Mesenchymal stem cell (in vitro differentiated cells and primary cell): ENCODE measurements at places on chromosomes 16 and 17.

- H3K27ac ChIP-seq: no peak overlapping the region
- peaks cover 56% of the 10 kb centered on the region for H3K27me3 ChIP-seq
- H3K4me1 ChIP-seq: no peaks in the 10 kb centered on the region
- H3K36me3 ChIP-seq: no peaks in the 10 kb centered on the region
- no peak overlapping the region for H3K4me3 ChIP-seq
- no peak for DNase-seq
Observed at GRCh38 chr17:79223471-79223870, 148.8 kb downstream of the ENGASE start.

GRCh38 chr17:57874434-57875289 lies 24.8 kb upstream of the MRPS23 start:
- peaks cover 58% of the 10 kb centered on the region for H3K4me1 ChIP-seq
- H3K27ac ChIP-seq: peak overlapping the region; percentile 99
- peak; percentile 97 for DNase-seq
- H3K36me3 ChIP-seq: peaks cover 65% of the 10 kb centered on the region

DNA sequence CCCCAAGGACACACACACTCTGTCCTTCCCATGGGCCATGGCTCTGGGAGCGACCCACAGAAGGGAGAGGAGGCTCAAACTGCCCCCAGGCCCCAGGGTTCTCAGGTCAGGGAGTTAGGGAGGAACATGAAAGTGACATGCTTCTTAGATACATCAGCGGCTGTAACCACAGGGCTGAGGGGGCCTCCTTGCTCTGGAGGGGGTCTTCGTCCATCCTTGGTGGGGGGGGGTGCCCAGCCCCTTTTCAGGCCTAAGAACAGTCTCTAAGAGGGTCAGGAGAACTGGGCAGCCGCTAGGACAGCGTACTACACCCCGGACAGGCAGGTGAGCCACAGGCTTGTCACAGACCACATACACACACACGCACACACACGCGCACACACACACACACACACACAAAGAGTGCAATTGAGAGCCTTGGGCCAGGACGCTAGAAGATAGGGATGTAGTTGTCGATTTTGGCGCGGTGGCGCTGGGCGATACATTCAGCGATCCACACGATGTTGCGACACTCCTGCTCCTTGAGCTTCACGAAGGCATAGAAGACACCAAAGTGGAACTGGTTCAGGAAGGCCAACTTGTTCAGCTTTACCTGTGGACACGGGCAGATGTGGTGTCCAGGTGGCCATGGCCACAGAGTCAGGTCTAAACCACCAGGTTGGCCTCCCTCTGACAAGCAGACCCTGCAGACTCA lies 7.3 kb downstream of the HSD11B2 start:
- no peak overlapping the region for H3K4me3 ChIP-seq
- no peak overlapping the region for H3K27ac ChIP-seq
- DNase-seq: no peak

GRCh38 chr16:67269766-67270165 lies 9.6 kb upstream of the PLEKHG4 start:
- H3K36me3 ChIP-seq: peaks cover 16% of the 10 kb centered on the region
- peak; percentile 50 for DNase-seq
- H3K27me3 ChIP-seq: no peaks in the 10 kb centered on the region
- no peak overlapping the region for H3K4me3 ChIP-seq
- peaks cover 9% of the 10 kb centered on the region for H3K4me1 ChIP-seq
- no peak overlapping the region for H3K27ac ChIP-seq

- no peak overlapping the region for H3K27ac ChIP-seq
- H3K4me3 ChIP-seq: no peak overlapping the region
- no peaks in the 10 kb centered on the region for H3K4me1 ChIP-seq
Observed at GRCh38 chr16:9372934-9373890, 281.8 kb downstream of the HAPSTR1 start.

DNA sequence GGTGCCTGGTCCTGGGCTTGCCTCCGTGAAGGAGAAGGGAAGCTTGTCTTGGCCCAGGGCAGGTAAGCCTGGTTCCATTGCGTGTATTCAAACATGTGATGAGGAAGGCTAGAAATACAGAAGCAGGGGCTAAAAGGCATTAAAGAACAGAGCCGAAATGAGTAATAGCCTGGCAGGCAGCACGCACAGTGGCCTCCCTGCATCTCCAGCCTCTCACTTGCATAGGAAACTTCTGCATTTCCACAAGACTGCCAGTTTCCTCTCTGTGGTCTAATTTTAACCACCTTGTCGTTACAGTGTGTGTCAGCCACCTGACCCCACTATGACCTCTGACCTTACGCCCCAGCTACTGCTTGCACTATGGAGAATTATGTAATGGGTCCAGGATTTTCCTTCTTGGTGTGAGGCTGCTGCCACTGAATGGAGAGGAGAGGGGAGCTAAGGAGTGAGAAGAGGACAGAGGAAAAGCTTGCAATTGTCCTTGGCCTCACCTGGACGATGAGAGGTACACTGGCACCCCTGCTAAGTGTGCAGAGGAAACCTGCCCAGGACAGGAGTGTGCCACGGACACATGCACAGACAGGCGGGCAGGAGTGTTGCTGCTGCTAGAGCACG lies 32.8 kb downstream of the HIC1 start:
- peak; percentile 55 for DNase-seq
- peaks cover 48% of the 10 kb centered on the region for H3K4me1 ChIP-seq
- peaks cover 15% of the 10 kb centered on the region for H3K36me3 ChIP-seq
- no peaks in the 10 kb centered on the region for H3K27me3 ChIP-seq
- no peak overlapping the region for H3K27ac ChIP-seq

- H3K27ac ChIP-seq: no peak overlapping the region
- no peaks in the 10 kb centered on the region for H3K27me3 ChIP-seq
- DNase-seq: no peak
- no peaks in the 10 kb centered on the region for H3K4me1 ChIP-seq
- H3K36me3 ChIP-seq: peaks cover 14% of the 10 kb centered on the region
Observed at GRCh38 chr16:75445298-75445697, 12.0 kb upstream of the CFDP1 start.
